ENCODE measurements at places on chromosomes 6 and 20.

- DNase-seq = no peak
Observed at GRCh38 chr20:47610945-47611250, 109.2 kb downstream of the NCOA3 start.

DNA sequence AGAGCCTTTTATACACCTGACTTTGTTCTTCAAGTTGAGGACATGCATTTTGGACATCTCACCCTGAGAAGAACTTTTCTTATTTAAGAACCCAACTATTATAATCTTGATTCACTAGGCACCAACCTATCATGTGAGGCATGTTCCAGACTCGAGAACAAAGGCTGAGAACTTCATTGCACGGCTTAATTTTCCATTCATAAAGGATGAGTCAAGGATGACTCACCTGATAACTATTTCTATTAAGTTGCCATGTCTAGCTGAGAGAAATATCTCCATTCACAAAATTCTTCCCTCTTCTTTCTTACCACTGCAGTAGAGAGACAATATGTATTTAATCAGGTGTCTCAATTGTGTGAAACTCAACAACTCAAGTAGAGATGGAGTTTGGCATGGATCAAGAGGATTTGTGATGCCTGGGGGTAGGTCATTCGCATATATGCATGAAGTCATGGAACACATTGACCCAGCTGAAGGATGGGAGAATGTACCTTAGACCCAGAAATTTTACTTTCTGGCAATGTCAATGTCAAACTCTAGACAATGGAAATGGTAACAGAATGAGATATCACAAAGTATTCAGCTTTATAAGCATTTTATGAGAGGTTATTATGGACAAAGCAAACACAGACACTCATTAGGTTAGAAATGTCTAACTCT, 208.7 kb upstream of the PRND start:
- DNase-seq = no peak

DNA sequence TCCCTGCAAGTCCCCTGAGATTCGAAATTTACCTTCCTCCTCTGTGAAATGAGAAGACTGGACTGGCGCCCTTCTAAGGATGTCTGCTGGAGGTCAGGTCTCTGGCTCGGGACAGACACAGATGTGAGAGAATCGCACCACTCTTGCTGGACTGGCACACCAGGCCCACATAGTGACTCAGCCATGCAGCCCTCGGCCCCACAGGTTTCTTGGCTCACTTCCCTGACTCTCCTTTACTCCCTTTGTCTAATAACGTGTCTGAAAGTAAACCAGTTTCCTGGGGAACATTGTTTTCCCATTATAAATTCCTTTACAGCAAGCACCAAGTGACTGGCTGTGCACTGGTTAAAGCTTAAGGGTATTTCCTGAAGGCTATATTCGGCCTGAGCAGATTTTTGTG, 106.7 kb upstream of the PLEKHG1 start:
- no peak for DNase-seq

GRCh38 chr6:163706500-163707087, 292.1 kb downstream of the QKI start:
- DNase-seq = no peak

DNA sequence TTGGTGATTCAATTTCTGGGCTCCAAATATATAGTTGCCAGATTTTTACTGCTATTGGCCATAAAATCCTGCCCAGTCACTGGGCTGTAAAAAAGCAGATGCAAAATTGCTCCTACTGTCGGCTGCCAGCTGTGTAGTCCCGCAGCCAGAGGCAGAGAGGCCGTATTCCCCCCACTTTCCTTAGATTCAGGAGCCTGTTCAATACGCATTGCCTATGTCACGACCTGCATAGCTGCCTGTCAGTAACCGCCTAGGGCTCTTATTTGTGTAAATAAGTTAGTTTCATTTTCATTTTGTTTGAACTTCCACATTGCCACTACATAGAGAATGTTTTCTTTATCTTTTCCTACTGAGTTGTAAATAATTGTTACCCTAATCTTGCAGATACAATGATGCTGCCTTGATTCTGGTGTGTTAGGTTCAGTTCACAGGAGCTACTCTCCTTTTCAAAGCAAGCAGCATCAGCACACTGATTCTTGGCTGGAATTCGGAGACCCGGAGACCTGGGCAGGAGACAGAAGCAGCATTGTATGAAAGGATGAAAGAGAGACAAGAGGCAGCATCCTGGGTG, 46.0 kb upstream of the UST start:
- no peak for DNase-seq

DNA sequence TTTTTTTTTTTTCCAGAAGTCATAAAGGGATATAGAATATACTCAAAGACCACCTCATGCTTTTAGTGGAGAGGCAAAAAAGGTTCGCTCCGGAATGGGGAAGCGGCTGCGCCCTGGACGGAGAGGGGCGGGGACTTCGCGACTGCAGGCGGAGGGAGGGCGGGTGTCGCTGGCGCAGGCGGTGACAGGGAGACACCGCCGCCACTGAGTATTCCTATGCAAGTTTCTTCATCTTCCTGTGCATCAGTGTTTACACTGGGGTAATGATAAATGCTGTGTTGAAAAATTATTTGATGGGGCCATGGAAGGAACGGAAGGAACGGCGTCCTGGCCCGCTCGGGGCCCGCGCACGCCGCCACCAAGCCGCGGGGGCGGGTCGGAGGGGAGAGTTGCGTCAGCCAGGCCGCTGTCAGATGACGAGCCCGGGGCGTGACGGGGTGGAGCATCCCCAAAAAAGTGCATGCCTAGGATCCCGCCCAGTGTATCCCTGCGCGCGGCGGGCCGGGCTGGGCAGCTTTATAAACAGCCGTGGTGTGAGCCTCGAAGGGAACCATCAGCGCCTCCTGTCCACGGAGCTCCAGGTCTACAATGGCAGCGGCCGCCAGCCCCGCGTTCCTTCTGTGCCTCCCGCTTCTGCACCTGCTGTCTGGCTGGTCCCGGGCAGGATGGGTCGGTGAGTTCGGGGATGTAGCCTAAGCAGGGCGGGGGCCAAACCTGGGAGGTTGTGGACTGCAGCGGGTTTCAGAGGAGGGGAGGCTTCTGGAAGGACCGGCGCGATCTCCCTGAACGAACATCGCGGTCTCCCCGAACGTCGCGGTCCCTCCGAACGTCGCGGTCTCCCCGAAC, at the start of gene ULBP1:
Gene ULBP1 (plus strand): TSS at position 482 of the 846 bp plus-strand sequence. CDS start 107 bp downstream, at position 589.
- peak; percentile 18 for DNase-seq

DNA sequence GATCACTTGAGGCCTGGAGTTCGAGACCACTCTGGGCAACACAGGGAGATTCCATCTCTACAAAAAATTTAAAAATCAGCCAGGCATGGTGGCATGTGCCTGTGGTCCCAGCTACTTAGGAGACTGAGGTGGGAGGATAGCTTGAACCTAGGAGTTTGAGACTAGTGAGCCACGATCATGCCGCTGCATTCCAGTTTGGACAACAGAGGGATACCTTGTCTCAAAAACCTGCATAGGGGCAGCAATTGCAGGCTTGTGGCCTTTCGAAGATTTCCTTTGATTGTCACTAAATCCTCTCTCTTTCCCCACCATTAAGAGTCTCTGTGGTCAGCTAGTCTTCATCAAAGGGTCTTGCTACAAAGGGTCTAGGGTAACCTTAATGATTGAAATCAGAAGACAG, 60.3 kb downstream of the UTRN start:
- no peak for DNase-seq

DNA sequence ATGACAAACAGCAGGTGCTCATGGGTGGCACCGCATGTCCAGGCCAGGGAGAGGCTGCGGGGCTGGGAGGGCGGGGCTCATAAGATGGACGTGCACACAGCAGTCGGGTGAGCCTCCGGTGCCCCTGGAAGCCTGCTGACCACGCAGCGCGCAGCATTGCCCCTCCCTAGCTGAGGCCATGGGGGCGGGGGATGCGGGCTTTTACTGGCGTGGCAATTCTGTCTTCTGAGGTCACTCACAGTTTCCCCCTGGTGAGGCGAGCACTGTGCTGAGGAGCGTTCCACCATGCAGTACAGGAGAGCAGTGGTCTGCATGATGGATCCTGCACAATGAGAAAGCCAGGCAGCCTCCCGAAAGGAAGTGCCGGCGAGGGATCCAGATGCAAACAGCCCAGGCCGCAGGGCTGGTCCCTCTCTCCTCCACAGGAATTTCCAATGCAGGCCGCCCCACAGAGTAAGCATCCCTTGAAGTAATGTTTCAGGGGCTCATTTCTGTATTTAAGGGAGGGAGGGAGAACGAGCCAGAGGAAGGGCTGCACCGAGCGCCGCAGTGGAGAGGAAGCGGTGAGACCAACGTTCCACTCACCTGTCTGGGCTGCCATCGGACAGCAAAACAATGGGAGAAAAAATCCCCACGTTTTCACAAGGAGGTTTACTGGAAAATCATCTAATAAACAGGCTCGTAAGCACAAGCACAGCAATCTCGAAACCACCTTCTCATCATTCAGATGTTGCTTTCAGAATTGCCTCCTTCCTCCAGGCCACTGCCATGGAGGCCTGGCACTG, 56.0 kb downstream of the IRF4 start:
- DNase-seq = no peak

DNA sequence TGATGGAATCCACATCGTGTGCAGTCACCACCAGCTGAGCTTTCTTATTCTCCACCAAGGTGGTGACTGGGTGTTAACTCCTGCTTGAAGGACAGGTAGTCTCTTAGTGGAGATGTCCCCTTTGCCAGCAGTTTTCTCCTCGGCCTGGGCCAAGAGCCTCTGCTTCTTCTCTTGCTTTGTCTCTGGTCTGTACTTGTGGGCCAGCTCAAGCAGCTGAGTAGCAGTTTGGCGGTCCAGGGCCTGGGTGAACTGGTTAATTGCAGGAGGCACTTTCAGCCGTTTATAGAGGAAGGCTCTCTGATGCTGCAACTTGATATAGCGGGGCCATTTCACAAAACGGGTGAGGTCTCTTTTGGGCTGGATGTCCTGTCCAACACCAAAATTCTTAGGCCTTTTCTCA, 76.0 kb upstream of the NNAT start:
- DNase-seq = no peak

GRCh38 chr6:15550546-15551123, 112.2 kb downstream of the DTNBP1 start:
- DNase-seq = no peak

DNA sequence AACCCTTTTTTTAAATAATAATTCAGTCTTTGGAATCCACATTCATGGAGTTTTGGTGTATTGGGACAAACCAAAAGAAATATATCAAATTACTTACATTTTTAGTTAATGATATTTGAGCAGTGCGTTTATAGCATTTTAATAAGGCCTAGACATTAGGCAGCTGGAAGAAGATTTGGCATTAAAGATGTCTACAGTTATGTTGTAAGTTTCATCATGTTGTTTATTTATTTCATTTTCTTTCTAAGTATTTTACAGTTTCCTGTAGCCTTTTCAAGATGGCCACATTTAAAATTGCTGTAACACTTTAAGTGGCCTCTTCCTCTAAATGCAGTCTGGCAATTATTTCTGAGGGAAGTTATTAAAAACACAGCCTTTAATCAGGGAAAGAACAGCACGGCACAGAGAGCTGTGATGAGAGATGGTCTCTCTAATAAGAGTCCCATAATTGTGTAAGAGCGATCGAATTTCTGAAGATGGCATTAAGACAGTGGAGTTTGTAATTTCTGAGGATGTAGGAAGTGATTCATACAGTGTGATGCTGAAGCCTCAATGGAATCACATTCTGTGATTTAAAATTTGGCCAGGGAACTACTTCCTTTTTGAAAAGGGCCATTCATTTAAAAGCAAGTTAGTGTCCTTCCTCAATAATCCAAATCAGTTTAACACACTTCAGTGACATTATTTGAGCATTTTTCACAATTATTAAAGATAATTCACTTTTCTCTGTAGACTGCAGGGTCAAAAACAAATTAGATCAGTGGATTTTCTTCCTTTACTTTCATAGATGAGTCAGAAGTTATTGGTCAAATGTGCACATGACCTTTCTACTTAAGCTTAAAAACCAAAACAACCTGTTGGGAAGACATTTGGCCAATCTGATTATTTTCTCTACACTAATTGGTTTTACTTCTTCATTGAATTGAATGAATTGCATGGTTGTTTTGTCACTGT, 52.4 kb upstream of the EDN3 start:
- no peak for DNase-seq

- DNase-seq = no peak
Observed at GRCh38 chr6:85610182-85610895, 16.7 kb upstream of the SNX14 start.

- DNase-seq = no peak
Observed at GRCh38 chr6:170368544-170368943, 62.0 kb downstream of the FAM120B start.

GRCh38 chr6:87481931-87482330, 9.2 kb downstream of the SLC35A1 start:
- DNase-seq = no peak

DNA sequence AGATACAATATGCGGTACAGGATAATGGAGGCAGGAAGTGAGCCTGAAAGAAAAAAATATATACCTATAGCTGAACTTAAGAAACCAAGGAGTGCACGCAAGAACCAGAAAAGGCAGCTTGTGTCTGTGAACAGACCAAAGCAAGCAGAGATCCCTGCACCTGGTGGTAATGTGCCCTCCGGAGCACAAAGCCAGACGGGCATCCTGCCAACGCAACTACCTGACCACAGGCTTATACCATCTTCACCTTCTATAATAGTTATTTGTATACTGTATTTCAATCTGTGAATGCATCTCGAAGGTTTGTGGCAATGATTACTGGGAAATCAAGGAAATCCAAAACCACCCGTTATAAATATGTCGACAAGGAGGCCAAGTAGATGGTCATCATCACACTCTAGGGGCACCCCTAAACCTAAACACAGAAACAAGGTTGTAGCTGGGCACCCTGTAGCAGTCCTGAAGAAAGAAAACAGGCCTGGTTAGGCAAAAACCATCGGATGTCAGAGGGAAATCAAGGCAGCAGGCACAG, 801 bp downstream of the FBXL4 start:
- DNase-seq = no peak

DNA sequence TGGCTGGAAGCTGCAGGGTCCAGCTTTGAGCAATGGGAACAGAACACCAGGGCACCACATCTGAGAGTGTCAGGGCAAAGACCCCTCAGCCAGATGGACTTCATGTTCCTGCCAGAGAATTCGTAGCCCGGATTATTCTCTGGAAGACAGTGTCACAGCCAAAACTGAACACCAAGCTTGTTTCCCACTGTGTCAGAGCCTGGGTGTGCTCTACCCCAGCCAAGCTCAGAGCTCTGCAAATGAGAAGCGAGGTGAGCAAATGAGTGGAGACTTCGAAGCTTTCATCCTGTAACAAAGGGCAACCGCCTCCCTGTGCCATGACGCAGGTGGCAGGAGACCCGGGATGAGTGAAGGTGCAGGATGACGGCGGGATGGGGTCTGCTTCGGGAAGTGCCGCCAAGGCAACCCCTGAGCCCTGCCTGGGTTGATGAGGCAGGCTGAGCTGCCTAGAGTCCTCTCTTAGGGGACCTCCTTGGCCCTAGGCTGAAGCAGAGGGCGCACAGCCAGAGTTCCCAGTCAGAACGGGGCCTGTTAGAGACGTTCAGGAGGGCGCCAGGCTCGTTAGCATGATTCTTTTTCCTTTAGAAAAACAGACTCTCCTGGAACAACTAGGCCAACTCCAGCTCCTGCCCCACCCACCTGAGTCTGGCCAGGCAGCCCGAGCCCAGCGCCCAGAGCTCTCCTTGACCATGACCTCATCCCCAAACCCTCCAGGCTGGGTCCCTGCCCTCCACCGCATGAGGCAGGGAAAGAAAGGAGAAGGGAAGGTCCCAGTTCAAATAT, 187.7 kb downstream of the SOD2 start:
- no peak for DNase-seq

- no peak for DNase-seq
Observed at GRCh38 chr6:140572129-140572528, 1197.7 kb upstream of the CITED2 start.
